B cell (primary cell): ENCODE measurements at places on chromosomes 7 and 10.

DNA sequence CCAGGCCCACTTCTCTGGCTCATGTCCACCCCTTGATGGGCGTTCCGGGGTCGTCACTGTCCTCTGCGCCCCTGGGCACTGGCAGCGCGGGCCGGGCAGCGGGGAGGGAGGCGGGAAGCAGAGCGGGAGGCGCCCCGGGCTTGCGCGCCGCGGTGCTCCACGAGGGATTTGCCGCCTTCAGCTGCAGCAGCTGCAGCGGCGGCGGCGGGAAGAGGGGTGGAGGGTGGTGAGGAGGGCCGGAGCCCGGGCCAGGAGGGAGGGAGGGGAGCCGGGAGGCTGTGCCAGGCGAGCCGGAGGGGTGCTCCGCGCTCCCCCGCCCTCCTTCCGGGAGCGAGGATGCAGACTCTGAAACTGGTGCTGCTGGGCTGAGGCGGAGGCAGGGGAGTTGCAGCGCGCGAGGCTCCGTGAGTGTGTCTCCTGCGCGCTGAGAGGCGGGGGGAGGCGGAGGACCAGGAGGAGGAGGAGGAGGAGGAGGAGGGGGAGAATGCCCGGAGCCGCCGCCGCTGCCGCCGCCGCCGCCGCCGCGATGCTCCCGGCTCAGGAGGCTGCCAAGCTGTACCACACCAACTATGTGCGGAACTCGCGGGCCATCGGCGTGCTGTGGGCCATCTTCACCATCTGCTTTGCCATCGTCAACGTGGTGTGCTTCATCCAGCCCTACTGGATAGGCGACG lies at the start of gene LHFPL3:
Gene LHFPL3, plus strand, starts transcription at position 308 of the 674 bp plus-strand sequence.
- peaks cover 5% of the 10 kb centered on the region for H3K4me1 ChIP-seq
- H3K36me3 ChIP-seq, result no peaks in the 10 kb centered on the region
- H3K27ac ChIP-seq, result no peak within 1 kb of the TSS

DNA sequence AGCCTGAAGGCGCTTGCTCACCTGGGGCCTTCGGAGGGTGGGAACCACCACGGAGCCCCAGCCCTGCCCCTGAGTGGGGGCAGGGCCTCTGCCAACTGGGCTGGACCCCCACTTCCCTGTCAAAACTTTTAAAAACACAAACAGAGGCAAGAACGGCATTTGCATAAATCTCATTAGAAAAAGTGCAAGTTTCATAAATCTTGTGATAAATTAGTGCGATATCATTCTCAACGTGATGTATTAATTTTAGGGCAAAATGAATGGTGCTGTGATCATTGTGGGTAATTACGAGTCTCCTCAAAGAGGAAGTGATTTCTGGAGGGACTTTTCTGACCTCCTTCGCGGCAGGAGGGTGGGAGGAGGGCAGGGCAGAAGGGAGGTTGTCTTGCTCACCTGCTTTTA lies 98.3 kb downstream of the CDH23 start:
- H3K27ac ChIP-seq, result peak overlapping the region; percentile 33
- peaks cover 16% of the 10 kb centered on the region for H3K4me1 ChIP-seq
- H3K4me3 ChIP-seq, result no peak overlapping the region
- peak; percentile 80 for DNase-seq
- H3K27me3 ChIP-seq, result no peaks in the 10 kb centered on the region
- H3K36me3 ChIP-seq, result no peaks in the 10 kb centered on the region

- no peaks in the 10 kb centered on the region for H3K4me1 ChIP-seq
- H3K27ac ChIP-seq, result no peak overlapping the region
- H3K36me3 ChIP-seq, result no peaks in the 10 kb centered on the region
- no peak overlapping the region for H3K4me3 ChIP-seq
Observed at GRCh38 chr7:125847055-125847454, 917.4 kb upstream of the POT1 start.

DNA sequence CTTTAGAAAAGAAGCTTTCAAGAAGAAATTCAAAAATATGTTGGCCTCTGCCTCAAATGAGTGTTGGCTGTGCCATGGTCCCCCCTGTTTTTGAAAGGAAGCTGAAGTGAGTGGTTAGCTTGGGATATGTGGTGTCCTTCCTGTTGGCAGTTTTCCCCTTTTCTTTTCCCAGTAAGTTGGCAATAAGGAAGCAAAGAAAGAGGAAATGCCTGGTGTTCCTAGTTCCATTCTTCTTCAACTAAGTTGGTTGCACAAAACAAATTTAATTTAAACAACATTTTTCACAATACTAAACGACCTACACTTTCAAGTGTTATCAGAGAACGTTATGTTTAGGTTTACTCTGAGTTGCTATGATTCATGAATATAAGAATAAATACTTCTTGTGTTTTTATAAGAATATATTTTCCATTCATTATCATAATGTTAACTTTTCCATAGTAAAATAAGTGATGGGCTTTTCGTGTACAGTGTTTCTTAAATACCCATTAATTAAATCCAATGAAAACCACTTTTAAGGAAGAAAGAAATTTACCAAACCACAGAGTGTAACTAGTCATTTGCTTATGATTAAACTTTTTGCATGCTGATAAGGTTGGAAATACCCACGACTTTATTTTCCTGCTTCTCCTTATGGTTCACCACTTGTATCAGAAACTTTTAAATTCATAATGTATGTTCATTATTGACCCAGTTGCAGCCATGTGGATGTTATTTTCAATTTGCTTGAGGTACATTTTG lies 7.7 kb downstream of the HDAC9 start:
- H3K4me3 ChIP-seq, result no peak overlapping the region
- H3K36me3 ChIP-seq, result peaks cover 4% of the 10 kb centered on the region
- peak; percentile 61 for DNase-seq

- H3K4me3 ChIP-seq, result no peak overlapping the region
- no peaks in the 10 kb centered on the region for H3K36me3 ChIP-seq
- H3K27ac ChIP-seq, result no peak overlapping the region
- no peaks in the 10 kb centered on the region for H3K27me3 ChIP-seq
Observed at GRCh38 chr7:135799881-135800280, 51.3 kb upstream of the FAM180A start.

GRCh38 chr7:3787717-3788264 lies 486.7 kb downstream of the SDK1 start:
- no peak overlapping the region for H3K4me3 ChIP-seq
- H3K27ac ChIP-seq, result no peak overlapping the region
- H3K27me3 ChIP-seq, result no peaks in the 10 kb centered on the region
- DNase-seq, result no peak

DNA sequence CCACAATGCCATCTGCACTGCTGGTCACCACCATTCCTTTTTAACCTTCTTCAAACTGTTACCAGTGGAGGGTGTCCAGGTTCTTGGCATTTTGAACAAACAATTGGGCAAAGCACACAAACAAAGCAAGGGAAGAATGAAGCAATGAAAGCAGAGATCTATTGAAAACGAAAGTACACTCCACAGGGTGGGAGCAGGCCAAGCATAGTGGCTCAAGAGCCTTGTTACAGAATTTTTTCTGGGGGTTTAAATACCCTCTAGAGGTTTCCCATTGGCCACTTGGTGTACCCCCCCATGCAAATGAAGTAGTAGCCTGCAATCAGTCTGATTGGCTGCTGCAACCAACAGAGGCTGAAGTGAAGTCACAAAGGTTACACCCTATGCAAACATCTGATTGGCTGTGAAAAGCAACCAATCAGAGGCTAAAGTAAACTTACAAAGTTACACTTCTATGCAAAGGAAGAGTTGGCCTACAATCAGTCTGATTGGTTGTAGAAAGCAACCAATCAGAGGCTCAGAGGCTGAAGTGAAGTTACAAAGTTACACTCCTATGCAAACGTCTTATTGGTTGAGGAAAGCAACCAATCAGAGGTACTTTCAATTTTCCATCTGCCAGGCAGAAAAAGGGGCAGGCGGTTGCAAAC lies 103.2 kb upstream of the WAC start:
- H3K4me1 ChIP-seq, result peaks cover 6% of the 10 kb centered on the region
- no peak for DNase-seq
- H3K27ac ChIP-seq, result no peak overlapping the region
- H3K4me3 ChIP-seq, result no peak overlapping the region

GRCh38 chr10:24851629-24852028 lies 100.8 kb downstream of the PRTFDC1 start:
- H3K36me3 ChIP-seq, result no peaks in the 10 kb centered on the region
- no peaks in the 10 kb centered on the region for H3K4me1 ChIP-seq
- no peak for DNase-seq
- no peak overlapping the region for H3K27ac ChIP-seq
- no peak overlapping the region for H3K4me3 ChIP-seq
- no peaks in the 10 kb centered on the region for H3K27me3 ChIP-seq

- no peak overlapping the region for H3K27ac ChIP-seq
- no peaks in the 10 kb centered on the region for H3K36me3 ChIP-seq
- peaks cover 10% of the 10 kb centered on the region for H3K4me1 ChIP-seq
- peaks cover 7% of the 10 kb centered on the region for H3K27me3 ChIP-seq
- no peak for DNase-seq
- no peak overlapping the region for H3K4me3 ChIP-seq
Observed at GRCh38 chr7:47837826-47838225, 110.4 kb downstream of the PKD1L1 start.

- H3K36me3 ChIP-seq, result peaks cover 1% of the 10 kb centered on the region
- peak overlapping the region; percentile 38 for H3K27ac ChIP-seq
- DNase-seq, result no peak
- H3K4me1 ChIP-seq, result peaks cover 39% of the 10 kb centered on the region
- peak overlapping the region; percentile 27 for H3K4me3 ChIP-seq
Observed at GRCh38 chr7:18390535-18390907, 105.0 kb upstream of the HDAC9 start.

DNA sequence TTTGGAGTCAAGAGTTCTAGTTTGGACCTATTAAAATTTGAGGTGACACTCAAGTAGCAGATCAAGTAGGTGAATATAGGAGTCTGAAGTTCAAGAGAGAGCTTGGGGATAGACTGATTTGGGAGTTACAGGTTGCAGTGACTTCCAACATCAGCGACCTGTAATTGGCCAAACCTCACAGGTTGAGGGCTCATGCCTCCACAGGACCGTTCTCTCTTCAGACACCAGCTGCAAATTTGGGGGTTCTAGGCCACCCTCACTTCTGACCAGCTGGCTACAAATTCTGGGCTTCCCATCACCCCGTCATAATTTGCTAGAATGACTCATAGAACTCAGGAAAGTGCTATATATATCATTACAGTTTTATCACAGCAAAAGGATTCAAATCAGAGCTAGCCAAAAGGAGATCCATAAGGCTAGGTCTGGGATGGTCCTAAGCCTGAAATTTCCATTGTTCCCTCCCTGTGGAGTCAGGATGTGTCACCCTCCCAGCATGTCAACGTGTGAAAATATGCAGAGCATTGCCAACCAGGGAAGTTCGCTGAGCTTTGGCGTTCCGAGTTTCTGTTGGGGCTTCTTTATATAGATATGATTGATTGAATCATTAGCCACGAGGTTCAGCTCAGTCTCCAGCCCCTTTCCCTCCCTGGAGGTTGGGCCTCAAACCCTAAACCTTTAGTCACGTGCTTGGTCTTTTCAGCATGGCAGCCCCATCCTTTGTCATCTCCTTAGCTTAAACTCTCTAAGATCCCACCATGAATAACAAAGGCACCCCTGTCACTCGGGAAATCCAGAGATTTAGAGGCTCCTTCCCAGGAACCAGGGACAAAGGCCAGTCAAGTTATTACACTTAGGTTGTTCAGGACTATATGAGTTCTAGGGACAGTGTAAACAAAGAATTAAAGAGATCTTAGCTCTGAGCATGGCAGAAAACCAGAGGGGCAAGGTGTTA lies 20.7 kb upstream of the ZNF212 start:
- H3K4me1 ChIP-seq, result no peaks in the 10 kb centered on the region
- no peak overlapping the region for H3K27ac ChIP-seq
- DNase-seq, result no peak
- peaks cover 2% of the 10 kb centered on the region for H3K36me3 ChIP-seq

GRCh38 chr7:36663481-36663880 lies 60.8 kb downstream of the AOAH start:
- no peak for DNase-seq
- no peak overlapping the region for H3K27ac ChIP-seq
- peaks cover 1% of the 10 kb centered on the region for H3K36me3 ChIP-seq
- no peak overlapping the region for H3K4me3 ChIP-seq
- H3K27me3 ChIP-seq, result no peaks in the 10 kb centered on the region

DNA sequence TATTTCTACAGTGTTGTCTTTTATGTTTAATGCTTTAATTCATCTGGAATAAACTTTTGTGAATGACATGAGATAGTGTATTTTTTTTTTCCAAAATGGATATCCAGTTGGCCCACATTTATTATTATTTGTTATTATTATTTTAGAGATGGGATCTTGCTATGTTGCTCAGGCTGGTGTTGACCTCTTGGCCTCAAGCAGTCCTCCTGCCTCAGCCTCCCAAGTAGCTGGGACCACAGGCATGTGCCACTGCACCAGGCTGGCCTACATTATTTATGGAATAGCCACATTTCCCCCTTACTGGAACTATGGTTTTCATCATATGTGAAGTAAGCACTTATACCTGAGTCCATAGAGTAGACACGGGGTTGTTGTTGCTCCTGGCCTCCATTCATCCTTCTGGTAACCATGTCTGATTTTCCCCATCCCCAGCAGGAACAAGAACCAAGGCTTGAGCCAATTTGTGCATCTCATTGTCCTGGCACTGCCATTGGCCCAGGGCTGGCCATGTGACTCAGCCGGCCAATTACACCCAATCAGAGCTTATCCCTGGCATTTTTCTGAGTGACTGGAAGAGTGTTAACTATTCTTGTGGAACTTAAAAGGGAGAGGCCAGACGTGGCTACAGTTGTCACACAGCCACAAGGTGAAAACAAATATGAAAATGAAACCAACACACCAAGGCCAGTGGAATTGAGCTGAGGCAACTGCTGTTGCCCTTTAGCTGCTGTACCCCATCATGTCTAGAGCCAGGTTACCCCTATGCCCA lies 23.1 kb downstream of the PRF1 start:
- no peaks in the 10 kb centered on the region for H3K27me3 ChIP-seq
- no peaks in the 10 kb centered on the region for H3K36me3 ChIP-seq
- no peak for DNase-seq
- no peak overlapping the region for H3K4me3 ChIP-seq
- H3K4me1 ChIP-seq, result peaks cover 34% of the 10 kb centered on the region

DNA sequence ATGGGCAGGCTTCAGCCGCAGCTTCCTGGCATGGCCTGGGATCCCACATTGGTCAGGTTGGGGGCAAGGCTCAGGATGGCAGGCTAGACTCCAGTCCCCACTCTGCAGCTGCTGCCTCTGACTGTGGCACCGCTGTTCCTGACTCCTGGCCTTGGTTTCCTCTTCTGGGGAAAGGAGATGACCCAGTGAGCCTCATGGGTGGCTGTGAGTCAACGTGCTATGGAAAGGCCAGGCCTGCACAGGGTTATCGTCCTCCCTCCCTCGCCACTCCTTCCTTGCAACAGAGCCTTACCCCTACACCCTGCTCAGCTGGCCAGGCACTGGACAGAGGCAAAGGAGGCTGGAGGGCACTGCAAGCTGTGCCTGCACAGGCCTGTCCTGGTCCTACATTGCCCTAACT lies 36.1 kb upstream of the CHST15 start:
- no peaks in the 10 kb centered on the region for H3K36me3 ChIP-seq
- peaks cover 26% of the 10 kb centered on the region for H3K4me1 ChIP-seq
- no peak for DNase-seq
- H3K4me3 ChIP-seq, result no peak overlapping the region
- no peaks in the 10 kb centered on the region for H3K27me3 ChIP-seq
- no peak overlapping the region for H3K27ac ChIP-seq
